ENCODE measurements at places on chromosomes 3 and 15.

DNA sequence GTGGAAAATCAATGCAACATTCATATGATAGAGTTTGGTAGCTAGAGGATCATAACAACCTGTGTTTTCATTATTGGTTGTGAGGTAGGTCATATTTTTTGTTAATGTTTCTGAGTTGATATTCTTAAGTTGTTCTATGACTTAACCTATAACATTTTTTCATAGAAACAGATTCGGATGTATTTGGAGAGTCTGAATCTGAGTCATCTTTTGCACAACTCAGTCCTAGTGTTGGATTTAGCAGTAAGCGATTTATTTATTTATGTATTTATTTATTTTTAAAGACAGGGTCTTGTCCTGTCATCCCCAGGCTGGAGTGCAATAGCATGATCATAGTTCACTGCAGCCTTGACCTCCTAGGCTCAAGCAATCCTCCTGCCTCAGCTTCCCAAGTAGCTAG lies 292.8 kb upstream of the ZNF717 start:
- no peak for DNase-seq

DNA sequence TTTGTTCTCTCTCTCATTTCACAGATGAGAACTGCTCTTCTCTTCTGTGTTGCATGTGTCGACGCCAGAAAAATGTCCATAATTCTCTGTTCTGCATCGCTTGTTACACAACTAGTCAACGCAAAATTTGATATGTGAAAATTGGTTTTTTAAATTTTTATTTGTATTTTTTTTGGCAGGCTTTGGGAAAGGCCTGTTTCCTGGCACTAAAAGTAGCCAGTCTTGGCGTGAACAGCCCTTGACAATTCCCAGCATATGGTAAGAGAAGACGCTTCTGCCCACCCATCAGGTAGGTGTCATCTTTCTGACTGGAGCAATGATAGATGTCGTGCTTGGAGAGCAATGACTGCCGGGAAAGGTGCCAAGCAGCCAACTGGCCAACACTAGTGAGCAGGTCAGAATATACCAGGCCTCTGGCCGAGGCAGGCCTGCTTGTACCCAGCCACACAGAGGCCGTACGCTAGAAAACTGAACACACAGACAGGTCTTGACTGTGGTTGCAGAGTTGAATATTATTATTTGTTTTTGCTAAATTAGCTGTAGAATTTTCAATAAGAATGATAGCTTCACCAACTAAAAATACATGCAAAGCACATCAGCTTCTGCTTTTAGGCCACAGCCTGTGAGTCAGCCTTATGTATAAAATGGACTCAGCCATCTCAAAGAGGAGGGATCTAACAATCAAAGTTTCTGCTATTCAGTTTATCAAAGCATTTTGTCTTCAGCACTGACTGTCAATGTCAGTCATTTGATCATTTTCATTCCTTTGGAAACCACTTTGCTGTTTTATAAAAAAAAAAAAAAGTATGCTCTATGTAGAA lies 837.5 kb downstream of the MCTP2 start:
- DNase-seq: no peak

DNA sequence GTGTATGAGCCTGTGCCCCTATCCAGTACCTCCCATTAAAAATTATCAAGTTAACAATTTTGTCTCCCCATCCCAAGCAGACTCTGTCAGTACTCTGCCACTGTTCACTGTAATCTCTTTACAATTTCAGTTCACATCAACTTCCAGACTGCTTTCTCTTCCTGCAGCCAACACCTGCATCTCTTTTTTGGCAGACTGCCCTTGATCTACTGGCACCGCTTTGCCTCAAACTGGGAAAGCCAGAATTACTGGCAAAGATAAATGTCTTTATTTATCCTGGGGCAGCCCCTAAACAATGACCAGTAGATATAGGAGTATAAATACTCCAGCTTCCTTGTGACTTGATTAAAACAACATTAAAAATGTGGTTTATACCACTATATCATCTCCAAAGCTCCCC lies 494.1 kb downstream of the ZNF385D start:
- DNase-seq: no peak

DNA sequence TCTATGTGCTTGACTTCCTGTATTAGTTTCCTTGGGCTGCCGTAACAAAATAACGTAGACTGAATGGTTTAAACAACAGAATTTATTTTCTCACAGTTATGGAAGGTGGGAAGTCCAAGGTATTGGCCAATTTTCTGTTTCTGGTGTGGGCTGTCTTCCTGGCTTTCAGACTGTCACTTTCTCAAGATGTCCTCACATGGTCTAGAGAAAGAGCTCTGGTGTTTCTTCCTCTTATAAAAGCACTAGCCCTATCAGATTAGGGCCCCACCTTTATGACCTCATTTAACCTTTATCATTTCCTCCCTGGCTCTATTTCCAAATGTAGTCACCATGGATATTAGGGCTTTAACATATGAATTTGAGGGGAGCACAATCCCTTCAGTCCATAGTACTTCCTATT lies 54.6 kb downstream of the SPRED1 start:
- DNase-seq: no peak

GRCh38 chr3:193816656-193817311 lies 223.8 kb downstream of the OPA1 start:
- DNase-seq: no peak

GRCh38 chr3:178170698-178171535 lies 365.3 kb upstream of the KCNMB2 start:
- peak; percentile 73 for DNase-seq

DNA sequence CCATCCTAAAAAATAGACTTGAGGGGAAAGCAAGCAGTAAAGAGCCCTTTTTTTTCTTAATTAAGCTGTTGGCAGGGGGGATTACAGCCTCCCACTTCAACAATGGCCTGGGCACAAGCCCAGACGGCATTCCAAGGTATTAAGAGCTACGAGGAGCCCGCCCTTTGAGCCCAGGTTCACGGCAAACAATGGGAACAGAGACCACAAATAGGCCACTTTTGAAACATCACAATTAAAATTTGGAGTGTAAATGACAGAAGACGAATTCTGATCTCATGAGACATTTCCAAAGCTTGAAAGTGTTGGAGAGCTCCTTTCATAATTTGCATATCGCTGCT lies 8.9 kb downstream of the CHSY1 start:
- DNase-seq: peak; percentile 75

Data from retinal pigment epithelial cell (primary cell).